ENCODE measurements at places on chromosomes 2 and 18. TPM values are rescaled to one million over a fixed set of nuclear protein-coding genes. Genes with fewer than 3 reads are reported as not detected.

IL1R2 gene
- total RNA-seq, result 1.7 TPM

COBLL1 gene
- 8.0 TPM for total RNA-seq

ALKAL2 gene
- total RNA-seq, result not detected

MYCN gene
- not detected for total RNA-seq

GPR45 gene
- total RNA-seq, result not detected

CNDP1 gene
- total RNA-seq, result not detected

LOXL3 gene
- total RNA-seq, result 57.5 TPM

IL1F10 gene
- not detected for total RNA-seq

BBS5 gene
- total RNA-seq, result 6.6 TPM

WNT10A gene
- not detected for total RNA-seq

COL3A1 gene
- 5,666 TPM for total RNA-seq

MFF gene
- total RNA-seq, result 78.4 TPM

ST6GAL2 gene
- under 0.01 TPM for total RNA-seq

IL36A gene
- not detected for total RNA-seq

PLCL1 gene
- 1.1 TPM for total RNA-seq
